K562 (cell line): ENCODE measurements at places on chromosomes 5 and 9.

DNA sequence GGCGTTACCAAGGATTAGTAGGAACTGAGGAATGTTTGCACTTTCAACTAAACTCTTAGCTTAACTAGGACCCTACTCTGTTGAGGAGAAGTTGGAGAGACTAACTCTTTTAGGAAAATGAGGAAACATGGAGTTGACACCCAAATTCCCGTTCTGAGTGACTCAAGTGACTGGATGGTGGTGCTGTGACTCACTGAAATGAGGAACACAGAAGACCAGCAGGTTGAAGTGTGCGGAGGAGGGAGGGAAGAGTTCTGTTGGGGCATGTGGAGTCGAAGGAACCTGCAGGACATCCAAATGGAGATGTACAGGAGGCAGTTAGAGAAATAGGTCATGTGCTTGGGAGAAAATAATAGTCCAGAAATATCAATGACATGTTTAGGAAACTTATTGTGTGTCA, 8.2 kb downstream of the HEXB start:
- peaks cover 84% of the 10 kb centered on the region for H3K36me3 ChIP-seq
- no peak for DNase-seq
- no peaks in the 10 kb centered on the region for H3K27me3 ChIP-seq
- H3K4me3 ChIP-seq: no peak overlapping the region
- no peaks in the 10 kb centered on the region for H3K4me1 ChIP-seq

DNA sequence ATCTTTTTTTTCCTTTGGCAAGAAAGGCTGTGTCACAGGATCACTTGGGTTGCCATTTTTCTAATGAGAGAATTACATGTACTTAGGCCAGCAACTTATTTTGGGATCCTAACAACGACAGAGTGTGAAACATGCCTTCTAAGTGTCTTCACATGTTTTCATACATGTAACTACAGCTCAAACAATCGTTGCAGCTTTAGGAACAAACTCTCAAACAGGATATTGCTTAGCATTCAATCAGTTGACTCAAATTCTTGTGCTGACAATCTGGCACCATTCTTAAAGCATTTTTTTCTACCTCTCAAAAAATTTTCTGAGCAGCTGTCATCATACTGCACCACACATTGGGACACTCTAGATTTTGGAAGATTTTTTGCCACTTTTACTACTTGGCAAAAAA, 435.5 kb downstream of the HINT1 start:
- no peak overlapping the region for H3K4me3 ChIP-seq
- no peaks in the 10 kb centered on the region for H3K27me3 ChIP-seq
- H3K4me1 ChIP-seq: no peaks in the 10 kb centered on the region

DNA sequence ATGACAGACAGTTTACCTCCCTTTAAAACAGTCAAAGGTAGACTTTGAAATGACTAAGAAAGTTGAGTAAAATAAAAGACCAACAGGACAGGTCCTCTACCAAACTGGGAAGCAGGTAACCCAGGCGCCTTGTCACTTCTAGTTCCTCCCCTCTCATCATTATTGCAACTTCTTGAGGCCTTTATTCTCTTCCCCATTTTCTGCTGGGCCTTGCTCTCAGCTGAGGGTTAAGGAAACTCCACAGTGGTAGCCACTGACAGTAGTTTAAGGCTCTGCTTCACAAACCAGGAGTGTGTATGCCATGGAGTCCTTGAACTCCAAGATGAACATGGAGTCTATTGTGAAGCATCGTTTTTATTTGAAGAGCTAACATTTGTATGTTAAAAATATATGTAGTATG, 36.9 kb upstream of the TCERG1 start:
- no peak overlapping the region for H3K4me3 ChIP-seq
- no peak for DNase-seq
- H3K4me1 ChIP-seq: no peaks in the 10 kb centered on the region
- no peak overlapping the region for H3K27ac ChIP-seq
- H3K36me3 ChIP-seq: no peaks in the 10 kb centered on the region
- peaks cover 10% of the 10 kb centered on the region; the same call in 1 of the 3 replicates for H3K27me3 ChIP-seq

GRCh38 chr5:168393773-168394172, 92.5 kb upstream of the RARS1 start:
- no peak overlapping the region for H3K4me3 ChIP-seq
- DNase-seq: no peak
- peaks cover 10% of the 10 kb centered on the region for H3K27me3 ChIP-seq
- H3K27ac ChIP-seq: no peak overlapping the region
- H3K36me3 ChIP-seq: no peaks in the 10 kb centered on the region

GRCh38 chr5:66894480-66895240, 298.5 kb downstream of the MAST4 start:
- no peak overlapping the region for H3K27ac ChIP-seq
- no peak for DNase-seq
- H3K27me3 ChIP-seq: no peaks in the 10 kb centered on the region
- H3K4me3 ChIP-seq: no peak overlapping the region

DNA sequence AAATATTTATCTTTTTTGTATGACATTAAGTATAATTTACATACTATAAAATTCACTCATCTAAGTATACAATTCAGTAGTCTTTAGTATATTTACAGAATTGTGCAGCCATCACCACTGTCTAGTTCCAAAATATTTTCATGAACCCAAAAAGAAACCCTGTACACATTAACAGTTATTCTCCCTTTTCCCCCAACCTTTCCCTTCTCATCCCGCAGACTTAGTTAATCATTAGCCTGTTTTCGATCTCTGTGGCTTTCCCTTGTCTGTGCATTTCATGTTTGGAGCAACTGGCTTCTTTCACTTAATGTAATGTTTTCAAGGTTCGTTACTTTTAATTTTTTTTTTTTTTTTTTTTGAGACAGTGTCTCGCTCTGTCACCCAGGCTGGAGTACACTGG, 37.5 kb downstream of the MTREX start:
- H3K4me1 ChIP-seq: no peaks in the 10 kb centered on the region
- DNase-seq: no peak
- H3K4me3 ChIP-seq: no peak overlapping the region
- no peaks in the 10 kb centered on the region for H3K27me3 ChIP-seq

DNA sequence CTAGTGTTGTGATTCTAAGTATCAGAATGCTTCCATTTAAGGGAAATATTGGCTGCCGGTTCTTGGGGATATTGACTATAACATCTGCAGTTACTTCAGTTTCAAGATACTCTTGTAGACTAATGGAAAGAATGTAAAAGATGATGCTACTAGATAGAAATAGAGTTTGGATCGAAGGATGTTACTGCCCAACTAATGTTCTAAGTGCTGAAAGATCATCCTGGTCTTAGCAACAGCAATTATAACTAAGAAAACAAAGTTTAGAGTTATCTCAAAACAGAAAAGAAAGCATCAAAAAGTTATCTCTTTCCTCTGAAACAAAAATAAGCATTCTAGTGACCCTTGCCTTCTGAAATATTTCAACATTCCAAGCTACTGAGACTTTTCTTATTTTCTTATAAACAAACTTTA, 49.9 kb downstream of the ITGA1 start:
- no peak for DNase-seq
- 0 out of 3 replicates have a peak, but pooled peaks cover 2% of the 10 kb centered on the region for H3K27me3 ChIP-seq
- H3K27ac ChIP-seq: no peak overlapping the region

- no peaks in the 10 kb centered on the region for H3K4me1 ChIP-seq
- peak; percentile 10 for DNase-seq
- H3K4me3 ChIP-seq: no peak overlapping the region
- H3K27ac ChIP-seq: no peak overlapping the region
- no peaks in the 10 kb centered on the region for H3K36me3 ChIP-seq
Measured at GRCh38 chr5:155943516-155944407, 383.2 kb upstream of the SGCD start.

DNA sequence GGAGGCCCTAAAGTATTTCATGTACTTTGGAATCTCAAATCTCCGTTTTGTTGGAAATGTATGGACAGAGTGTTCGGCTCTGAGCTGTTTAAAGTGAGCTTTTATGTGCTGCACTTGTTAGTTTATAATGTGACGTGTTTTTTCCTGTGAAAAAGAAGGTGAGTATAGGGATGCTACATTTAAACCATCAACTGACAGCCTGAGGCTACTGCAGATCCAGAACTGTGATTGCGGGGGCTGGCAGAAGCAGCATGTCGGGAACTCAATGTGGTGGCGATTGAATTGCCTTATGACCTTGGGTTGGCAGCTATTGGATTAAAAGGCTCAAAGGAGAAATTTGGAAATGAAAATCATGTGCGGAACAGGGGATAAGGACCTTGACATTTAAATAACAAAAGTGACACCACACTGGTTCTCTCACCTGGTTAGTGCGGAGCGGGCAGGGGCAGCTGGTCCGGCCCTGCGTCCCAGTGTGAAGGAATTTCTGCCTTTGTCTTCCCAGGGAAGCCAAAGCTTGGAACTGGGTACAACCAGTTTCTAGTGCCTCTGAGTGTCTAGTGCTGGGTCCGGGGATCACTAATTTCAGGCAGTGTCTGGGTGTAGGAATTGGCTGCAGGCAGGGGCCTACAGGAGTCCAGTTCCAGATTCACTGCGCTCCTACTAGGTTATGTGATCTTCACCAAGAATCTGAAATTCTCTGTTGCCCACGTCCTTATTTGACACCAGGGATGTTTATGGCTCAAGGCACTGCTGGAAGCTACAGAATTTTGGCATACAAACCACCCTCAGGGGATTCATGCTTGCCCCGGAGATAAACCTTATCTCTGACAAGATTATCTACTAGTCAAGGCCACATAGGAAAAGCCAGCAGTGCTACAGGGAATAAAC, 120.7 kb upstream of the ERCC6L2 start:
- H3K4me3 ChIP-seq: no peak overlapping the region
- H3K27me3 ChIP-seq: peaks cover 31% of the 10 kb centered on the region
- no peaks in the 10 kb centered on the region; the same call in none of the 2 replicates for H3K4me1 ChIP-seq
- H3K36me3 ChIP-seq: no peaks in the 10 kb centered on the region
- H3K27ac ChIP-seq: no peak overlapping the region

DNA sequence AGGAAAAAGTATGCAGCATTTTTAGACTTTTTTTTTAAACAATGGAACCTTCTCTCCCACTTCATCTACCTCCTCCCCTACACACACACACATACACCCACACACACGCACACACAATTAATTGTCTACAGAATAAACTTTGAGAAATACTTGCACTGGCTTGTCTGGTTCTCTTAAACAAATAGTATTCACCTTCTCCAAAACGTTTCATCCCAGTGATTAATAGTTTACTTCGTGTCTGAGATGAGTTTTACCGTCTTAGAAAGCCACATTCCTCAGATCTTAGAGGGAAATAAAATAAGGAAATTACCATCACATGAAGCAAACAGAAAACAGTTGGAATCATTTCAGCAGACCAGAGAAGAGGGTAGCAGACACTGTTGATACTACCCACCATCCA, 570.6 kb upstream of the CLINT1 start:
- DNase-seq: no peak
- no peak overlapping the region for H3K27ac ChIP-seq
- H3K4me3 ChIP-seq: no peak overlapping the region

DNA sequence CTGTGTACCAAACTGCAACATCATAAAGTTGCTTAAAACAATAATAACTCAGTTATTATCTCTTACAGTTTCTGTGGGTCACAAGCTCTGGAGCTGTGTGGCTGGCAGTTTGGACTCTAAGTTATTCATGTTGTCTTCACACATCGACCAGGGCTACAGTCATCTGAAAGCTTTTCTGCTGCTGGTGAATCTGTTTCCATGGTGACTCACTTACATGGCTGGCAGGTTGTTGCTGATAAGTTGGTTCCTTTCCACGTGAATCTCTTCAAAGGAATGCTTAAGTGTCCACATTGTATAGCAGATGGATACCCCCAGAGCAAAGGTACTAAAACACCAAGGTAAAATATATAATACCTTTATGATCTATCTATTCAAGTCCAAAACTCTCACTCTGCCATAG, 44.8 kb upstream of the CYLC2 start:
- H3K4me3 ChIP-seq: no peak overlapping the region
- DNase-seq: no peak
- H3K27ac ChIP-seq: no peak overlapping the region
- H3K36me3 ChIP-seq: no peaks in the 10 kb centered on the region
- H3K4me1 ChIP-seq: no peaks in the 10 kb centered on the region

GRCh38 chr5:54398191-54398590, 57.3 kb upstream of the HSPB3 start:
- no peak for DNase-seq
- no peaks in the 10 kb centered on the region for H3K27me3 ChIP-seq
- H3K27ac ChIP-seq: no peak overlapping the region
- H3K4me3 ChIP-seq: no peak overlapping the region
- H3K4me1 ChIP-seq: peaks cover 10% of the 10 kb centered on the region; the same call in 2 of the 3 replicates

DNA sequence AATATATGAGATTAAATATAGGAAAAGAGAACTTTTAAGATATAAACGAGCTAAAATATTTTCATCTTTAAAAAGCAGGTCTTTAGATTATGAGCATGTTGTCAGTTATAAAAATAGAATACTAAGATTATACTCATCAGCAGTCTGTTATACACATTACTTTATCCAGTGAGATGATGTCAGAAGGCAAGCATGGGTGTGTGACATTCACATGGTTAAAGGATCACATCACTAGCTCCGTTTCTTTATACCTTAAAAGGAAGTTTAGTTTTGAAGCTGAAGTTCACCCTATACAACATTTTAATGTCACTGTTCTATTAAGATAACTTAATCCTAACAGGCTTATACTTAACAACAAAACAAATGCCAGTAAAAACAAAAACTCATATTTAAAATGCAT, 59.6 kb downstream of the RICTOR start:
- H3K27me3 ChIP-seq: no peaks in the 10 kb centered on the region
- no peak overlapping the region; the same call in 2 of the 3 replicates for H3K27ac ChIP-seq
- H3K36me3 ChIP-seq: peaks cover 55% of the 10 kb centered on the region
- peaks cover 13% of the 10 kb centered on the region for H3K4me1 ChIP-seq

DNA sequence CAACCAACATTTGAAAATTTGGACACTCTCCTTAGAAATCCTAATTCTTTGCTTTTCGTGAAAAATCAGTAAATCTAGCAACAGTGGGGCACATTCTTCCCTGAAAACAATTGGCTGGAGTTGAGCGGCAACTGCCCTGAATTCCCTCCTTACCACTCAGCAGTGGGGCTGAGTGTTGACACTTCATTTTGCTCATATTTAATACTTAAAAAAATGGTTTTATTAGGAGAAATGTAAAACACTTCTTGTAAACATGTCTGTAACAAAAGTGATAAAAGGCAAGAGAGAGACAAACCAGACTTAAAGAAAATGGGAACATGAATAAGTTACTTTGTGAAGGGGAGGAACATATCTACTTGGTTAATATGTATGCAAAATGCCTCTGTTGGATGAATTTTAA, 193.5 kb downstream of the CNTLN start:
- H3K36me3 ChIP-seq: no peaks in the 10 kb centered on the region
- H3K27ac ChIP-seq: no peak overlapping the region
- H3K4me1 ChIP-seq: no peaks in the 10 kb centered on the region
- DNase-seq: no peak
- no peak overlapping the region for H3K4me3 ChIP-seq

- no peak overlapping the region for H3K4me3 ChIP-seq
- no peaks in the 10 kb centered on the region for H3K36me3 ChIP-seq
- no peak overlapping the region for H3K27ac ChIP-seq
- H3K4me1 ChIP-seq: no peaks in the 10 kb centered on the region
Measured at GRCh38 chr5:58286741-58287140, 173.1 kb downstream of the PLK2 start.

GRCh38 chr5:56112526-56113121, 117.9 kb upstream of the IL6ST start:
- no peaks in the 10 kb centered on the region for H3K27me3 ChIP-seq
- no peaks in the 10 kb centered on the region for H3K36me3 ChIP-seq
- peaks cover 9% of the 10 kb centered on the region; the same call in 2 of the 3 replicates for H3K4me1 ChIP-seq
